ENCODE measurements at places on chromosomes 3 and 15. TPM values are rescaled to one million over a fixed set of nuclear protein-coding genes. Genes with fewer than 3 reads are reported as not detected.

RPS27L gene
- total RNA-seq, result 226 TPM

LDHAL6B gene
- total RNA-seq, result not detected

GUCA1C gene
- total RNA-seq, result not detected

HYKK gene
- total RNA-seq, result 4.7 TPM

NEIL1 gene
- total RNA-seq, result 2.2 TPM

ZXDC gene
- 27.8 TPM for total RNA-seq

SCAANT1 gene
- not detected for total RNA-seq

RPUSD2 gene
- 13.0 TPM for total RNA-seq

SLC28A2 gene
- total RNA-seq, result not detected

FBXW12 gene
- total RNA-seq, result not detected

REC114 gene
- not detected for total RNA-seq
